ENCODE measurements at places on chromosomes 7 and 10. TPM values are rescaled to one million over a fixed set of nuclear protein-coding genes. Genes with fewer than 3 reads are reported as not detected.

The GRM8 gene
- not detected for total RNA-seq

The LRGUK gene
- total RNA-seq = 0.07 TPM

The GIMAP4 gene
- total RNA-seq = 128 TPM

DNA sequence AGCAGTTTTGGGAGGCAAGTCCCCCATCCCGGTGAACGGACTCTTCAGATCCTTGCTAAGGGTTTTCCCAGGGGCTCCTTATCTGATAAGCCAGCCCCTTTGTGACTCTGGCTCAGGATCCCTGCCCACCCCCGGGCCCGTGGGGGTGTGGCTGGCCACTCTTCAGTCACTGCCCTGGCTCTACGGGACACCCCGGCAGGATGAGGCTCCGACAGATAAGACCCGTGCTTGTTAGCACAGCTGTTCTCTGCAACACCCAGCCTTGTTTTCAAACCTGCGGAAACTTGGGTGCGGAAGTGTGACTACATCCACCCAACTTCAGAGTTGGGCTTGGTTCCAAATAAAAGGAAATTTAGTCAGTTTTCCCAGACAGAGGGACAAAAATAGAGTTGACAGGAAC is 66.7 kb upstream of the PODXL start:
- H3K4me1 ChIP-seq = no peaks in the 10 kb centered on the region
- H3K36me3 ChIP-seq = no peaks in the 10 kb centered on the region
- H3K4me3 ChIP-seq = no peak overlapping the region
- H3K27ac ChIP-seq = no peak overlapping the region
- peaks cover 3% of the 10 kb centered on the region for H3K27me3 ChIP-seq

- H3K4me3 ChIP-seq = no peak overlapping the region
- H3K36me3 ChIP-seq = no peaks in the 10 kb centered on the region
- H3K27me3 ChIP-seq = no peaks in the 10 kb centered on the region
- no peak overlapping the region for H3K27ac ChIP-seq
- peaks cover 8% of the 10 kb centered on the region for H3K4me1 ChIP-seq
Measured at GRCh38 chr10:101903827-101904550, 60.4 kb upstream of the KCNIP2 start.

DNA sequence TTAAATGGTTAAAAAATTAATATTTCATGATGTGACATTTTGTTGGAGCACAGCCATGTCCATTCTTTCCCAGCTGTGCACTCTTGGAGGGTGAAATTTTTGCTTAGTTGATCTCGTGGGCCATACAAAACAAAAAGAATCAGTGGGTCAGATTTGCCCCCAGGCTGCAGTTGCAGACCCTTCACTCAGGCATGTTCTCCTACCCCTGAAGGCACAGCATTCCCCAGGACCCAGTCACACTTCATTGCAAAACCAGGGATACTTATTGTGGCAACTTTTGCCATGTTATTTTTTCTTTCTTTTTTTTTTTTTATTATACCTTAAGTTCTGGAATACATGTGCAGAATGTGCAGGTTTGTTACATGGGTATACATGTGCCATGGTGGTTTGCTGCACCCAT is 6.0 kb downstream of the TAS2R40 start:
- peaks cover 5% of the 10 kb centered on the region for H3K27me3 ChIP-seq
- no peak for DNase-seq
- no peaks in the 10 kb centered on the region for H3K36me3 ChIP-seq
- H3K4me3 ChIP-seq = no peak overlapping the region
- H3K4me1 ChIP-seq = no peaks in the 10 kb centered on the region
- H3K27ac ChIP-seq = no peak overlapping the region

- no peak for DNase-seq
- no peak overlapping the region for H3K27ac ChIP-seq
- H3K27me3 ChIP-seq = peaks cover 8% of the 10 kb centered on the region
- H3K36me3 ChIP-seq = no peaks in the 10 kb centered on the region
- H3K4me3 ChIP-seq = no peak overlapping the region
Measured at GRCh38 chr10:111410740-111411139, 333.9 kb downstream of the ADRA2A start.

- H3K27me3 ChIP-seq = no peaks in the 10 kb centered on the region
- no peak overlapping the region for H3K27ac ChIP-seq
- H3K4me1 ChIP-seq = peaks cover under 1% of the 10 kb centered on the region
- H3K4me3 ChIP-seq = no peak overlapping the region
Measured at GRCh38 chr10:95565336-95565735, 4.2 kb upstream of the SORBS1 start.

GRCh38 chr7:39937366-39938153 is 12.5 kb upstream of the CDK13 start:
- no peaks in the 10 kb centered on the region for H3K4me1 ChIP-seq
- H3K4me3 ChIP-seq = no peak overlapping the region
- H3K36me3 ChIP-seq = no peaks in the 10 kb centered on the region
- DNase-seq = no peak

All from activated CD4-positive, alpha-beta memory T cell treated with anti-CD3 and anti-CD28 coated beads for 36 hours (primary cell).